Amniotic epithelial cell (primary cell): ENCODE measurements at places on chromosomes 11 and 22.

DNA sequence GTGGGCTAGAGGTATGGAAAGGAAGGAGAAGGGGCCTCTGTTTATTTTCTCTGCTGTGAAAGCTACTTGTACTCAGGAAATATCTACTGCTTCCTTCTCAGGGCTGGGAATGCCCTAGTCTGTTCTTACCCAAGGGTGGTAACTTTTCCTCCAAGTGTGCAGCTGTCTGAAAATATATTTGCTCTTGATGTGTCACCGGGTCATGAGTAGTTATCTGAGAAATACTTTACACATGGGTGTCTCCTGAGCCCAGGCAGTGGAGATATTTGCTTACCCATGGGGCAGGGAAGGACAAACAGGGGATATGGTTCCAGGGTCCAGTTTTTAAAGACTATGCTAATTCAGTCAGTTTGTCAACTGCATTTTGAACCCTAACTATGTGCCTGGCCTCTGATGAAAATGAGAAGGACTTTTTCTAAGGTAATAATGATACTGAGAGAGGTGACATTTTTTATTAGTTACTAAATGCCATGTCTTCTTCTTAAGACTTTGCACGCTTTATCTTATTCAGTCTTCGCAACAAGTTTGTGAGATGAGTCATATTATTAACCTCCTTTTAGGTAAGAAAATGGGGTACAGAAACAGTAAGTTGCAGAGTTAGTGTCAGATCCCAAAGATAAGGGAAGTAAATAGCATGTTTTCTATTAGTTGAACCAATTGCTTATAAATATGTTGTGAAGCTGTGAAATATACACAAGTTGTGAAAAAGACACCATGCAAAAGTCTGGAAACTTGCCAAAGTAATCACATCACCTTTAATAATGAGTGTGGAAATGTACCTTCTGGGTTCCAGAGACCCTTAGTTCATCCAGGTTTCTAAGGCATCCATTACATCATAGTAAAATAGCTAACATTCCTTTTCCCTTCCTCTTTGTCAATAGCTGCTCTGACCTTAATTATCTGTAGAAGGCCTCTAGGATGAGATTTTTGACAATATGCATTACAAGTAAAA lies 22.9 kb downstream of the SYTL2 start:
- DNase-seq: no peak

DNA sequence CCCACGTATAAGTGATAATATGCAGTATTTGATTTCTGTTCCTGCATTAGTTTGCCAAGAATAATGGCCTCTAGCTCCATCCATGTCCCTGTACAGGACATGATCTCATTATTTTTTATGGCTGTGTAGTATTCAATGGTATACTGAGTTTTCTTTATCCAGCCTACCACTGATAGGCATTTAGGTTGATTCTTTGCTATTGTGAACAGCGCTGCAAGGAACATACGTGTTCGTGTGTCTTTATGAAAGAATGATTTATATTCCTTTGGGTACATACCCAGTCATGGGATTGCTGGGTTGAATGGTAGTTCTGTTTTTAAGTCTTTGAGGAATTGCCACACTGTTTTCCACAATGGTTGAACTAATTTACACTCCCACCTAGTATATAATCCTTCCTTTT lies 1.5 kb upstream of the FAM111A start:
- DNase-seq: no peak

DNA sequence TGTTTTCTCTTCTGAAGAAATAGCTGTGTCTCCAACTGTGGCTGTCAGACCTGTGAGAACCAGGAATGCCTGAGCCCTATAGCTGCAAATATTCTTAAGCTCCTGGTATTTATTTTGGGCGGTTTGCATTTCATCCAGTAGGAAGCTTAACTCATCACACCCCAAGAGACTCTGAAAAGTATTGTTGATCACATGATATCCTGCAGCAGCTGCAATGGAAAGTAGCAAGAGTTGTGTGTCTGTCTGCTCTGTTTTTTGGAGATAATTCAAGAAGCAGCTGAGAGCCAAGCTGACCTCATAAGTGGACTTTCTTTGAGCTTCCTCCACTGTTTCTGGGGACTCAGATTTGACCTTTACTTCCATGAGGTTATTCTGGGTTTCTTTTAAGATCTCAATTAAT lies 36.4 kb upstream of the MRPL17 start:
- no peak for DNase-seq

DNA sequence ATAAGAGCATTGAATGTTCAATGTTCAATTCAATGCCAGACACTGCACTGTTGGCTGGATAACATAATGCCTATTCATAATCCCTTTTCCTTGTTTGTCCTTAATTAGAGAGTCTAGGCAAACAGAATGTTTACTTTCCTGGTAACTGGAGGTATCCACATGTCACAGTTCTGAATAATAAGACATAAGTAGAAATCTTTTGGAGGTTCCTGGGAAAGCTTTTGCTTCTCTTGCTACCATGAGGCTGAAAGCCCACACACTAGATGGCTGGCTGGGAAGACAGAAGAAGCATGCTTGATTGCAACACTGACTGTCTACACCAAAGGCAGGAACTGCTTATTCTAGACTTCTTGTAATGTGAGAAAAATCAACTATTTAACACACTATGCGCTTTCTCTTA lies 79.5 kb downstream of the GAB2 start:
- DNase-seq: peak; percentile 24

- DNase-seq: peak; percentile 40
Measured at GRCh38 chr22:31945971-31946680, 1.8 kb downstream of the YWHAH start.

DNA sequence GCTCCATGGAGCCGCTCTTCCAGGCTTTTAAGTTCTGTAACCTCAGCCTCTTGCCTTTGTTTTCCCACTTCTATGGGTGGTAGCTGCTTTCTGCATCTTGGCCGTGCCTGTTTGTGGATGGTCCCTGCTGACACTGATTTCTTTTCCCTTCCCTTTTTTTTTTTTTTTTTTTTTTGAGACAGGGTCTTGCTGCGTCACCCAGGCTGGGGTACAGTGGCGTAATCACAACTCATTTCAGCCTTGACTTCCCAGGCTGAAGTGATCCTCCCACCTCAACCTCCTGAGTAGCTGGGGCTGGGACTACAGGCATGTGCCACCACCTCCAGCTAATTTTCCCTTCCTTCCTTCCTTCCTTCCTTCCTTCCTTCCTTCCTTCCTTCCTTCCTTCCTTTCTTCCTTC lies 57.7 kb upstream of the EP300 start:
- no peak for DNase-seq

DNA sequence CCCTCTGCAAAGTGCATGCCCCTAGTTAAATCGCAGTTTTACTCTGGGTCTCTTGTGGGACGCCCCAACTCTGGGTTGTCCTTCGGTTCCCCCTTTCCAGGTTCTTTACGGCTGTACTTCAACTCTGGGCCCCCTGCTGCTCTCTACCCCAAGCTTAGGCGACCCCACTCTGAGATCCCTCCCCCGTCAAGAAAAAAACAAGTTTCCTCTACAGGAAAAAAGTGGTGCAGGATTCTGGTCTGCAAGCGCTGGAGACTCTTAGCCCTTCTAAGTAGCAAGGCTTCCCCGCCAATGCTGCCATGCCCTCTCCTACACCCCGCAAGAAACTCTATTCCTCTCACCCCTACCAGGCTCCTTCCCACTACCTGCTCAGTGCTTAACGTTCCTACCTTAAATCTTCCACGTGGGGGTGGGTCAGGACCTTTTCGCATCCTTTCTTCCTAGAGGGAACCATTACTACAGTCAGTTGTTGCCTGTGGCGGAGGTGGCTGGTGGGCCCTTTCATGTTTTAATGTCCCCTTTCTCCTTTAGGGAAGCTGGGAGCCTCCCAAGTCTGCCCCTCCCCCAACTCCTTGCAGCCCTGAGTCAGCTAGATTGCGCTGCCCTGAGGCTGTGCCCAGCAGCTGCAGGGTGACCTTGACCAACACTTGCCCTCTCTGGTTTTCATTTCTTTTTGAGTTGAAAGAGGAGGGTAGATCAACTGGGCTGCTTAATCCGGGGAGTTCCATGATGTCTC lies 1.4 kb downstream of the NEFH start:
- peak; percentile 67 for DNase-seq

DNA sequence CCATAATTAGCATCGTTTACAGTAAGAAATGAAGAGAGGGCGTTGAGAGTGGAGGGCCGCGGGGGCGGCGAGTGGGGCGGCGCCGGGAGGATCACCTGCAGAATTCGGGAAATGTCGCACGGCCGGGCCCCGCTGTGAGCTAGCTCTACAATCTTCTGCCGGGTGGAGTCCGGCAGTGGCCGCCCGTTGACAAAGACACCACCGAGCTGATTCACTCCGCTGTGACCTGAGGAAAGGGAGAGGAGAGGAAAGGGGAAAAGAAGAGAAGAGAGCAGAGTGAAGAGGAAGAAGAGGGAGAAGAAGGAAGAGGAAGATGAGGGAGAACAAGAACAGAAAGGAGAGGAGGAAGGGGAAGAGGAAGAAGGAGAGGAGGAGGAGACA lies 8.5 kb downstream of the PAX6 start:
- DNase-seq: no peak

DNA sequence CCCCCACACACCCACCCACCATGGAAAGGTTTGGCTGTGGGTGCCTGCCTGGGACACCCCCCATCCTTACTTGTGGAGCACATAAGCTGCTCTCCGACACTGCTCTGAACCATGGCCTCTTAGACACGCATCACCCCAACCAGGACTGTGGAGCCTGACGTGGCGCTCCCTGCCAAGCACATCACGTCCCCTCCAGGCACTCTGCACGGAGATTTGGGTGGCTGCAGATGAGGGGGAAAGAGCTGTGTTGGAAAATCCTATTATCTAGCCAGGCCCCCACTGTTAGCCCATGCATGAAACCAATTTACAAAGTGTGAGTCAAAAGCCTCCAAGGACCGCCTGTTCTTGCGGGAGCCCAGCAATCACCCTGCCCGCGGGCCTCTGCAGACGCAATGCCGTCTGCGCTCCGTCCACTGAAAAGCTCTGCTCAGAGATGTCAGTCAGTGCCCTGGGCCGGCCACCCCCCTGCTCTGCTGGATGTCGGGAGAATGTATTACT lies 163.4 kb upstream of the NECTIN1 start:
- no peak for DNase-seq

DNA sequence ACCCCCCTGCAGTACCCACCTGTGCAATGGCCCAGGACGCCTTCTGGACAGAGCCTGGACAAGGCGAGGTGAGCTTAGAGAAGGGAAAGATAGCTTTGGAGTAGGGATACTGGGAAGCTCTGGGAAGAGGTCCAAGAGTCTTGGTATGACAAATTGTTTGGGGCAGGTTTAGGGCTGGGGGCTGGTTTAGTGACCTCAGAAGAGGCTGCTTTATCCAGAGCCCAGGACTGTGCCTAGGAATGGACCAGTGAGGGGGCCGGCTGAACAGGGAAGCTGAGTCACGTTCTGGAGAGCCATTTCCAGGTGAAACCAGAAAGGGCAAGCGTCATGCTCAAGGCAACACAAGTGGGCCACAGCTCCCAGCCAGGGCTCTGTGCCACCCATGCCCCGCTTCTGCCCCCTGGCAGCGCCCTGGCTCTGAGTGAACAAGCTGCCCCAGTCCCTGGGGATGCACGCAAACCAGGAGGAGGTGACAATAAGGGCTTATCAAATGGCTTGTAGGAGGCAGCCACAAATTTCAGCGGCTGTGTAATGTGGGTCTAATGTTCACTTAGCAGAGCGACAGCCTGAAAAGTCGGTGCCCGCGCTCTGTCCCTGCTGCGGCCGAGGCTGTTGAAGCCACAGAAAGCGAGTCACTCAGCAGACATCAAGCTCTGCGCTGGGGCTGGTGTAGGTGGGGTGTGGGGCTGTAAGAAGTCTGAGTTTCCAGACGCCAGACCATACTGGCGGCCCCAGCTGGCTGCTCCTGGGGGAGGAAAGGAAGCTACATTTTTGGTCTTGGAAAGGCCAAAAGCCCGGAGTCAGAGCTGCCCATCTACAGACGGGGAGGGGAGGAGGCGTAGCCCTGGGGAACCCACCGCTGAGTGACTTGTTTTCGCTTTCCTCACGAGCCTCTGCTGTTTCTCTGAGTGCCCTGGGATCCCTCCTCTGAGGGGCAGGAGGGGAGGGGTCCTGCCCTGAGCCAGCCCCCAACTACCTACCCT lies 18.3 kb upstream of the SYT7 start:
- peak; percentile 34 for DNase-seq

DNA sequence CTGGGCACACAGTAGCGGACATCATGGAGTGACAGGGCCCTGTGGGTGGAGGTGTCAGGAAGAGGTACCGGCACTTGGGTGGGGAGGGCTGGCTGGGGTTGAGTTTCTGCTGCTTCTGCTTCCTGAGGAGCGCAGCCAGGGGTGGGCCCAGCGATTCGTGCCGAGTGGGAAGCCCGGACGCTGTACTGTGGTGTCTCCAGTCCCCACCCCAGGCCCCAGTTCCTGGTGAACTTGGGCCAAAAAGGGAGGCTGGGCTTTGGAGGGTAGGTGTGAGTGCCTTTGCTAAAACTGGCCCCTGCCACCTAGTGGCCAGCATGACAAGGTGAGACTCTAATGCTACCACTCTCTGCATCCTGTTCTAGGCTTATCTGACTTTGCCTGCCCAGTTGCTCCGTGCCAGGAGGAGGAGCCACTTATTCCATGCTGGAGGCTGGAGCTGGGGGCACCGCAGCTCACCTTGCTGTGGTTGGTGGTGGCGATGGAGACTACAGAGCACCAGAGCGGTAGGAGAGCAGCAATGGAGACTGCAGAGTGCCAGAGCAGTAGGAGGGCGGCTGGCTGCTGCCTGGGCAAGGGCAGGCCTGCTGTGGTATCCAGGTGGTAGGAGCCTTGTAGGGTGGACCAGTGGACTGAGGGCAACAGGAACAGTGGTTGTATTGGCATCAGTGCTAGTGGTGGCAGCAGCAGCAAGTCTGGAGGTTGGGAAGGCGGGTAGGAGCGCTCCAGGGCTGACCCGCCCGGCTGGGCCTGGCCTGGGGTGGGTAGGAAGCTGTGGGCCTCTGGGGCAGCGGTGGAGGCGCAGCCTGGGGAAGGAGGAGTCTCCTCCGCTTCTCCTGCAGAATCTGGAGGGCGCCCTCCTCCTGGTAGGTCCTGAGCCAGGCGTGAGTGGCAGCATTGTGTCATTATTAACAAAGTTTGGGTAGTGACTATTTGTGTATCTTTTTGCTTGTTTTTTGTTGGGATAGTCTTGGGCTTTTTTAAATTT lies 2.2 kb upstream of the RFPL2 start:
- DNase-seq: peak; percentile 4

GRCh38 chr11:8111636-8112035 lies 30.6 kb downstream of the TUB start:
- DNase-seq: no peak

- DNase-seq: no peak
Measured at GRCh38 chr22:17903564-17904295, 120.6 kb downstream of the MICAL3 start.
